ENCODE measurements at places on chromosomes 6 and 20.

DNA sequence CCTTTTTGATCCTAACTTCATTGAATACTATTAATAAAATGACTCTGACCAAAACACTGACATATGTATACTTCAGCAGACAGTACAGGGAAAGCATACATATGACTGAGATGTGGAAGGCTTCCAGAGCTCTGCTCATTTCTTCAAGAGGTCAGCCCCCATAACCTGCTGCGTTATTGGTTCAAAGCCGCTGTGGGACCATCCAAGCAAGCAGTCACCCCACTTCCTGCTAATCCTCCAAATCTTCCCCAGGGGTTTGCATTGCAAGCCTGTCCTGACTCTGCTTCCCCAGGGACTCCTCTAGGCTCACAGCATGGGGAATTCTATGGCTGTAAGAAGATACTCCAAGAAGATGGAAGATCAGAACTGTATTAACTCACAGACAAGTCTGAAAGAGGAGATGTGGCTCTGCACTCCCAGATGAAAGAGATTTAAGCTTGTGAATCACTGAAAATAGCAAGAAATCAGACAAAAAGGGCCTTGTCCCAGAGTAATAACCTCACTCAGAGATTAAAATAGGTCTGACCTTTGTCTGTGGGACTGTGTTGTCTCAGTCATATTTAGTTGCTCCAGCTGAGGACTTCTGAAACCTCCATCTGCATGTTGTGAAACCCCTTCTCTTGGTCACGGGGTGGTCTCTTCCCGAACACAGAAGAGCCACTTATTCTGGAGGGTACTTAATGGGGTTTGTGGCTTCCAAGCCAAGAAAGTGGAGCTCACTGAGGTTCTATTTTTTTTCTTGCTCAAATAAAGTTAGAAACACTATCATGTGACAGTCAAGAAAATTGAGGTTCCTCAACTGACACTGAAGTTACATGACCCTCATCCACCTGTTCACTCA lies 101.5 kb upstream of the MARCKS start:
- no peak for DNase-seq

GRCh38 chr20:34747479-34747878 lies 43.3 kb downstream of the TP53INP2 start:
- DNase-seq, result no peak

DNA sequence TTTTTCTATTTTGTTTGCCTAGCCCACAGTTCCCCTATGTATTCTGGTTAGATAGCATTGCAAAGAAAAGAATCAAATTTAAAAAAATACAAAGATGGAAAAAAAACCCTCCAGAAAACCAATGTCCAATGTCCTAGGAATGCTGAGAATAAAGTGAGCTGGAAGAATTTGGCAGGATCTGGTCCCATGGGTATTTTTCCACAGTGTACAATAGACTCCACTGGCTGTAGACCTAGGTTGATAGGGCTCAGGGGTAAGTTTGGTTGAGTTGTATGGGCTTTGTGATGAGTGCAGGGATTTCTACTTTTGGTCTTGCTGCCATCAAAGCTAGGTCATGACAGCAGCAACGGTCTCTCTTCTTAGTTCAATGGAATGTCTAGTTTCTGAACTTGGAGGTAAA lies 41.5 kb downstream of the SLC22A2 start:
- no peak for DNase-seq

DNA sequence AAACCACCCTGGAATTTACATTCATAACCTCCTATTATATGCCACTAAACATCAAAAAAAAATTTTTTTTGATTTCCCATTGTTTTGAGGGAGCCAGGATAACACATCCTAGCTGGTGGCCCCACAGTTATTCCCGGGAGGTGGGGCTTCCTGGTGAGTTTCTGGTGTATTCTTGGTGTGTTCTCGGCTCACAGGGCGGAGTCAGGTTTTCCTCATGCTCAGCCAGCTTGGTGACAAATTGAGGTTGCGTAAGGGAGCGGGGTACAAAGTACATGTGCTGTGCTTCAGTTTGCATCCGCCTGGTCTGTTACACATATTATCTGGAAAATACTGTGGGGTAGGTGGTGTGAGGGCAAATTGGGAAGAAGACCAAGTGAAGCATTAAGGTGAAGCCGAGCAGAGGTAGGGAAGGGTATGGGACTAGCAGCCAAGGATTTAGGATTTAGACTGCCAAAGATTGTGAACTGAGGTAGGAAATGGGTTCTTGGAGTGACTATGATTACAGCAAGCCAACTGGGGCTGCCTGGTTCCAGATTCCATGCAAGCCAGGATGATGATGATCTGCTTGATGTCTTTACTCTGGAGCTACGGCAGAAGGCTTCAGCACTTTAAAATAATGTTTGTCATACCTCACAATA lies 46.2 kb upstream of the EEF1A1 start:
- no peak for DNase-seq

DNA sequence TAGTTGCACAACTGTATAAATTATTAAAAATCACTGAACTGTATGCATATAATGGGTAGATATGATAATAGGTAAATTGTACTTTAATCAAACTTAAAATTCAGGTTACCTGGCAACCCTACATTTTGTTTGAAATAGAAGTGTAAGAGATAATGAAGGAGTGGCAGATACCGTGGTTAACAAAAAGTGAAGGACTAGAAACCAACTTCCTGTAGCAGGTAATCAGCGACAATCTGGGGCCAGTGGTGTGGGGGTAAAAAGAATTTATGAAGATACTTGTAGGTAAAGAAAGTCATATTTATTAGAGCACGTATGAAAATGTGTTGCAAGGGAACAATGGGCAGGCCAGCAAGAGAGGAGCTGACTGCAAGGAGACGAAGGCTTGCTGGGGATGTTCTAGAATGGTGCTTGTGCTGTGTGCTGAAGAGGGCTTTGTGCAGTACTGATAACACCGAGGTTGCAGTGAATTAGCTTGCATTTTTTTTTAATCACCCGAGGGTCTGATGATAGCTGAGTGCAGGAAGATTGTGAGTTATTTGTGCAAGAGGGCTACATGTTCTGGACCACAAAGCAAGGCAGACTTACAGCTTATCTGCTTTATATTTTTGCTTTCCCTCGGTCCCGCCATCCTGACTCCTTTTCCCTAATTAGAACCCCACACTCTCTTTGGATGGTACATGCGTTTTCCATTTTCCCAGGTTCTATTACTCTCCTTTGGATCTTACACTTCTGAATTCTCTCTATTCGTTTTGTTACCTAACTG lies 4.6 kb upstream of the ENPP1 start:
- no peak for DNase-seq

- no peak for DNase-seq
Observed at GRCh38 chr6:76818451-76818850, 644.8 kb downstream of the HTR1B start.

DNA sequence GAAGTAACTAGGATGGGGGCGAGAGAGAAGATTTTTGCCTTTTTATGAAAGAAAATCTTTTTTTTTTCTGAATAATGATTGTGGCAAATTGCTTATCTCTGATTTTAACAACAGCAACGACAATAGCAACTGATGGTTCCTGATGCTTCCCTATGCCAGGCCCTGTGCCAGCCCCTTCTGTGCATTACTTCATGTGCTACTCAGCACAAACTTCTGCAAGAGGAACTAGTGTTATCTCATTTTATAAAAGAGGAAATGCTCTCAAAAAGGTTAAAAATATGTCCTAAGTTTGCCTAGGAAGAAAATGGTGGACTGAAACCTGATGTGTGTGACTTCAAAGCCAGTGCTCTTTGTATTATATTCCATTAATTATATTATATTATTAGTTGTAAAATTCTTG lies 74.0 kb upstream of the RALGAPA2 start:
- DNase-seq, result no peak

GRCh38 chr6:36386495-36387439 lies 702 bp downstream of the ETV7 start:
- DNase-seq, result peak; percentile 43

- peak; percentile 27 for DNase-seq
Observed at GRCh38 chr20:63688228-63689045, 8.0 kb upstream of the TNFRSF6B start.

DNA sequence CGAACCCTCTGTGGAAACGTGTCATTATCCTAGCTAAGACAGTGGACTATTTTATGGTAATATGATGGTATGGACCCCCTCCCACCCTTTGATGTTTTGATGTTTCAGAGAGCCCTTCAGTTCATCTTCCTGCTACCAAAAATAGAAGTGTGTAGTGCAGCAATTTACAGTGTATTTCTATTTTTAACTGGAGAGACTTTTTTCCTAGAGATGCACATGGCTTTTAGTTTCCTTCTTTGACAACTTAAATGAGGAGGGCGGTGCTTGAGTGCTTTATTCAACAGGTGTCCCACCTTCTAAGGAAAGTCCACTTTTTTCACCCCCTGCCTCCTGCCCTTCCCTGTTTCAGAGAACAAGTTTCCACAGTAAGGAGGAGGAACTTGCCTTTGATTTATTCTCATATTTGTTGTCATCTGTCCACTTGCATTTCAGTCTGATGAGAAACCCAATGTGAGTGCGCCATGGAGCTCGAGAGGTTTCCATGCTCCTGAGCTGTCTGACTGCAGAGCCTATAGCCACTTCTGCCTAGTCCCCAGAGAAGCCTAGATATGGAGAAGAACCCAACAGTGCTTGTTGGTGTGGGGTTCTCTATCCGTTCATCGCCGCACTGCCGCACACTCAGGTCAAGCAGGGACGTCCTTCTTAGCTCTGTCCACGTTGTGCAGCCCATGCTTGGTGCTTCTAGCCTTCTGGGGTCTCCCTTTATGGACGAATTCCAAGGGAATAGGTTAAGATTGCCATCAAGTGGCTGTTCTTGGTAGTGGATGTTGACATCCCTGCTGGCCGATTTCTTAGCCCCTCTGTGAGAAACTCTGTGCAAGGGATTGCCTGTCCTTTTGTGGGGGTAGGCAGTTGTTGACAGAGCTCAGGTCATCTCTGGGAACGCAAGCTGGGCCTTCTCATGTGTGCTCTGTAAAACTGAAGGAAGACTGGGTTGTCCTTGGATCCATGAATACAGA lies 144.2 kb downstream of the JARID2 start:
- DNase-seq, result peak; percentile 40

DNA sequence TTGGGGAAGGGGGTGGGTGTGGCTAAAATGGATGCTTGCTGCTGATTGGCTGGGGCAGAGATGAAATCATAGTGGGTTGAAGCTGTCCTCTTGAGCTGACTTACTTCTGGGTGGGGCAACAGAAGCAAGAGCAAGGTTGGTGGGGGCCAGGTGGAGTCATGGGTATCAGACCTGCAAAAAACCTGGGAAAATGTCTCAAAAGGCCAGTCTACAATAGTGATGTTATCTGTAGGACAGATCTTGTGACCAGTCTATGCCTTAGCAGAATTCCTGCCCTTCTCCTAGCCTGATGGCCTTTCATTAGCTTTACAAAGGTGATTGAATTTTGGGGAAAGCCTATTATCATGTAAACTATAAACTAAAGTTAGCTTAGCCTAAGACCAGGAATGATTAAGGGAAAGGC lies 945.7 kb downstream of the KIF16B start:
- DNase-seq, result no peak

DNA sequence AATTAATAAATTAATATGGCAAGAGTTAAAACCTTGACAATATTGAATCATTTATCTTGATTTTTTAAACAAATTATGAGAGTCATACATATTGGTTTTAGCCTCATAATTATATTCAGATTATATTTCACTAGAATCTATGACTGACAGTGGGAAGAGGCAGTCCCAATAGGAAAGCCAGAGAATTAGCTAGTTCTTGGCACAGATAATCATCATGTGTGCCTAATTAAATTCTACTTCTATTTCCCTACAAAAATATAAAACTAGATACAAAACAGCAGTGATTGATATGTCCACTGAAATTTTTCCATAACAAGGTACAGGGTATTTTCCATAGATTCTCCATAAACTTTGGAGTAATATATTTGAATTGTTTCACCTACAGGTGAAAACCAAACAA lies 38.6 kb downstream of the COL9A1 start:
- DNase-seq, result no peak

- peak; percentile 80 for DNase-seq
Observed at GRCh38 chr20:47792021-47792618, 6.8 kb upstream of the SULF2 start.

DNA sequence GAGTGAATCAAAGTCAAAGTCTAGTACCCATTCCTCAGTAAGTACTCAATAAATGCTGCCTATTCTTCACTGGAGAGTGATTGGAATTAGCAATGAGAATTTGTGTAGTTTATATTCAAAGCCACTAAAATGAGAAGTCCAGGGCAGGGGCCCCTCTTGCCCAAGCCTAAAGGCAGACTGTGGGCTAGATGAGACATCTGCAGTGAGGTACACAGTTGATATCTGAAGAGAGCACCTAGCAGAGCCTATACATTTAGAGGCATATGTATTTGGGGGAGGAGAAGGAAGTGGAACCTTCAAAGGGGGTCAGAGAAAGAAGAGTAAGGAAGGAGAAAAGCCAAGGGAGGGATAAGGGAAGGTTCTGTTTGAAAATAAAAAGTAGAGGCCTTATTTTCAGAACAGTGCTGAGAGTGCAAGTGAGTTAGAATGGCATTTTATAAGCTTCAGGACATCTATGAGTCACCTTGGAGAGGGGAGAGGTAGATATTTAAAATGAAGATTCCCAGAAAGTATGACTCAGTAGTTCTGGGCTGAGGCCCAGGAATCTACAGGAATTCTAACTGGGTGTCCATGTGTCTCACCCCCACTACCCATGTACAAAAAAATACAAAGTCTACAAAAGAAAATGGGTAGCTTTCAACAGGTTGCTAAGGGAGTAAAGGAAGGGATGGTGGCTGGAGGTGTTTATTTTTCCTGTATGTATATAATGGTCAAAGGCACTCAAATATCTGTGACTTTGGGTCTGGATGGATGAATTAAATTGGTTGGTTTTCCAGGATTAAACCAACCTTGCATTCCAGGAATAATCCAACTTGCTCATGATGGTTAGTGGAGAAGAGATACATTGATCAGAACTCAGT lies 135.1 kb downstream of the ZFP64 start:
- no peak for DNase-seq

- no peak for DNase-seq
Observed at GRCh38 chr6:44404022-44404714, 16.7 kb downstream of the CDC5L start.

DNA sequence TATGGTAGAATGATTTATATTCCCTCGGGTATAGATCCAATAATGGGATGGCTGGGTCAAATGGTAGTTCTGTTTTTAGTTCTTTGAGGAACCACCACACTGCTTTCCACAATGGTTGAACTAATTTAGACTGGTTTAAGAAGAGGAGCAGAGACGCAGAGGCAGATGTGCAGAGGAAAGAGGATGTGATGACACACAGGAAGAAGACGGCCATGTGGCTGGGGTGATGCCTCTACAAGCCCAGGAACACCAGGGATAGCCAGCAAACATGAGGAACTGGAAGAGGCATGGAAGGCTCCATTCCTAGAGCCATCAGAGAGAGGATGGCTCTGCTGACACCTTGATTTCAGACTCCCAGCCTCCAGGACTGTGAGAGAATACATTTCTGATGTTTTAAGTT lies 218.3 kb upstream of the DTNBP1 start:
- DNase-seq, result no peak

DNA sequence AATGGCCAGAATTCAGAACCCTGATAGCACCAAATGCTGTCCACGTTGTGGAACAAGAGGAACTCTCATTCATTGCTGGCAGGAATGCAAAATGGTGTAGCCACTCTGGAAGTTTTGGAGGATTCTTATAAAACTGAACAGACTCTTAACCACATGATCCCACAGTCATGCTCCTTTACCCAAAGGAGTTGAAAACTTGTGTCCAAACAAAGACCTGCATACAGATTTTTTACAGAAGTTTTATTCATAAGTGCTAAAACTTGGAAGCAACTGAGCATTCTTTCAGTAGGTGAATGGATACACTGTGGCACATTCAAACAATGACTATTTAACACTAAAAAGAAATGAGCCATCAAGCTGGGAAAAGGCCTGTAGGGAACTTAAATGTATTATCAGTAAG lies 32.5 kb downstream of the PREP start:
- DNase-seq, result no peak

Measured in left hindlimb (tissue), 1 donor.